ENCODE measurements at places on chromosomes 16 and 17.

DNA sequence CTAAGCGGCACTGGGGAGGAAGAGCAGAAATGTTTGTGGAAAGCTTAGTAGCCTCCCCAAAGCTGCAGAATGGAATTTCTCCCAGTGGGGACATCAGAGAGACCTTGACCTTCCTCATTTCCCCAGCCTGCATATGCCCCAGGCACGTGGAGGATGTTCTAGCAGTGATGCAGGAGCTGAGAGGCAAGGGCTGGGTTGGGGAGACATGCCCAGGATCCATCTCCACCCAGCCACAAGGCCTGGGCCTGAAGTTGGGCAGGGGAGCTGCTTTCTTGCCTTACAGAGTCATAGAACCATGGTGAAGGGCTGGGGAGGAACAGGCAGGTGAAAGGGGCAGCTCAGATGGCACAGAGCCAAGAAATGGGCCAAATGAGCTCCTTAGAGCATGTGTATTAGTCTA is 104.0 kb downstream of the TMEM132E start:
- DNase-seq, result no peak

DNA sequence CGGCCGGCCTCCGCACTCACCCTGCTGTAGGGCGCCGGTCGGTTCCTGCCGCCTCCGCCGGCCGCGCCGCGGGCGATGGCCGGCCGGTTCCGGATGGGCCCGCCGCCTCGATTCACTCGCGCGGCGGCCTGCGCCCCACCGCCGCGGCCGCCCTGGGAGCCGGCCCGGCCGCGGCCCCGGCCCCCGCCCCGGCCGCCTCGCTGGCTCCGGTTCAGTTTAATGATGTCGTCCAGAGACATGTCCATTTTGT is 158 bp downstream of the ALYREF start:
- DNase-seq, result no peak

DNA sequence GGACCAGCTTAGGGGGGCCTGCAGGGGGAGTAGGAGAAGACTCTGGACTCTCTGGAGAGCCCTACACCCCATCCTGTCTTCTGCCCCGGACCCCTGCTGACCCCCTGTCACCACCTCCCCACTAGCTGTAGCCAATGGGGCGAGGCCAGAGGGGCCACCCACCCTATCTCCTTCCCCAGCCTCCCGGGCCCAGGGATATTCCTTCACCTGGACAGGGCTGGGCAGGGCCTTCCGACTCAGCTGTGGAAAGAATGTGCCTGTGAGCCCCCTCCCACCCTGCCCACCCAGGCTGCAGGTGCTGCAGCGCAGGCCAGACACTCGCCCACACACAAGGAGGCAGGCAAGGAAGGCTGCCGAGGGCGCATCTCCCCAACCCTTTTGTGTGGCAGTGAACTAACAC is 23.0 kb downstream of the TSPOAP1 start:
- DNase-seq, result no peak

GRCh38 chr16:78446992-78447563 is 347.6 kb downstream of the WWOX start:
- DNase-seq, result no peak

DNA sequence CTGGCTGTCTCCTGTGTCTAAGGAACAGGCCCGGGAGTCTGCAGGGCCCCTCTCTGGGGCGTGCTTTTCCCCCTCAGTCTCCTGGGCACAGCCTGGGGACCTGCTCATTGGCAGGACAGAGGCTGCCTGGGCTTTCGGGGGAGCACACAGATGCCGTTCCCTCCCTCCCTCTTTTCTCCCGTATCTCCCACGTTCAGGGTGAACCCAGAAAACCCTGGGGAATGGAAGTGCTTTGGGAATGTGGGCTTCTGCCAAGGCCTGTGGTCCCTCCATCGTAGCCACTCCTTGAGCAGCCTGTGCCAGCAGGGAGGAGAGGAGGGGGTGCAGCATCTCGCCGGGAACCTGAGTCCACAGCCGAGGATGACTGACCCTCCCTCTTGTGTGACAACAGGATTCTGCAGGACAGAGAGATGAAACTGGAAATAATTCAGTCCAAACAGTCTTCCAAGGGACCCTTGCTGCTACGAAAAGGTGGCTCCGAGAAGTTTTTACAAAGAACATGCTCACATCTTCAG is 52.0 kb downstream of the RNF213 start:
- DNase-seq, result no peak

DNA sequence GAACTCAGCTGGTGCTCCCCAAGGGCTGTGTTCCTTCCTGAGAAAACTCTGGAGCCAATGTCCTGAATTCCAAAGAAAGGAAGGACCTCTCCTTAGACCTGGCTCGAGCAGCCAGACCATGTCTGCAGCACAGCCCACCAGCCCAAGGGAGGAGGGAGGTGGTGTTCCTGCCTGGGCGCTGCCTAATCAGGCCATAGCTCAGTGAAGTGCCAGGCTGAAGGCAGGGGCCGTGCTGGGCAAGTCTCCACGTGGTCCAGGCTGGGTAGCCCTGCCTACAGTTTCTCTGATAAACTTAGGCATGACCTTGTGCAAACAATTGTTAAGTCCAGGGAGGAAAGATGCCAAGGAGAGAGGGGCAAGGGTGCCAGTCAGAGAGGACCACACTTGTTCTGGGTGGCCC is 76.8 kb downstream of the MPRIP start:
- DNase-seq, result no peak

DNA sequence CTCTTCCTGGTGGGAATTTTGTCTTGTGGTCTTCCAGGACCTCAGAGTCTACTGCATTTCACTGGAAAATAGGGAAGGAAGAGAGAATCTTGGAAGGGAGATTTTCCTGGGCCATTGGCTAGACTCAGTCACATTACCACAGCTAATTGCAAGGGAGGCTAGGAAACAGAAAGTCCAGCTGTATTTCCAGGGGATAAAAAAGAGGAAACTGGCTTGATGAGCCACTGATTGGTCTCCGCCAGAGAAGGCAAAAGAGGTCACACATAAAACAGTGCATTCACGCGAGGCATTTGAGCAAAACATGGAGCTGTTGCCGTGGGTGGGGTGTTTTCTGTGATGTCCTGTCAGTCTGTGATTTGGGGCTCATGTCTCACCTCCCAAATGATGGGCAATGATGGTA is 345.3 kb downstream of the FOXL1 start:
- no peak for DNase-seq

- no peak for DNase-seq
Measured at GRCh38 chr17:32264823-32265191, 825 bp upstream of the RHBDL3 start.

DNA sequence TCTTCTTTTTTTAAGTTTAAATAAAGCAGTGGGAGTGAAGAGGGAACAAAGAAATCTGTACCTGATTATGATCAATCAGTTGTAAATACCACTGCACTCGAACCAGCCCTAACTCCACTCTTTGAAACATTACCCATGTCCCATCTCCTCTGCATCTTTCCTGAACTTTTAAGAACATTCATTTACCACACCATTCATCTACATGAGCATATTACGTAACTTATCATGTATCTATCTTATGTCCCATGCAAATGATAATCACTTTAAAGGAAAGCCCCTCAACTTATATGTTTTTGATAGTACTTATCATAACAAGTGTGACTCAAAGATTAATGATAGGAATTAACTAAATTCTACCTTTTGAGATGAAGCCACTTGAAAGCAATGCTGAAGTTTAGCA is 10.7 kb upstream of the BRIP1 start:
- DNase-seq, result no peak

GRCh38 chr17:9868552-9868951 is 36.5 kb downstream of the RCVRN start:
- no peak for DNase-seq

DNA sequence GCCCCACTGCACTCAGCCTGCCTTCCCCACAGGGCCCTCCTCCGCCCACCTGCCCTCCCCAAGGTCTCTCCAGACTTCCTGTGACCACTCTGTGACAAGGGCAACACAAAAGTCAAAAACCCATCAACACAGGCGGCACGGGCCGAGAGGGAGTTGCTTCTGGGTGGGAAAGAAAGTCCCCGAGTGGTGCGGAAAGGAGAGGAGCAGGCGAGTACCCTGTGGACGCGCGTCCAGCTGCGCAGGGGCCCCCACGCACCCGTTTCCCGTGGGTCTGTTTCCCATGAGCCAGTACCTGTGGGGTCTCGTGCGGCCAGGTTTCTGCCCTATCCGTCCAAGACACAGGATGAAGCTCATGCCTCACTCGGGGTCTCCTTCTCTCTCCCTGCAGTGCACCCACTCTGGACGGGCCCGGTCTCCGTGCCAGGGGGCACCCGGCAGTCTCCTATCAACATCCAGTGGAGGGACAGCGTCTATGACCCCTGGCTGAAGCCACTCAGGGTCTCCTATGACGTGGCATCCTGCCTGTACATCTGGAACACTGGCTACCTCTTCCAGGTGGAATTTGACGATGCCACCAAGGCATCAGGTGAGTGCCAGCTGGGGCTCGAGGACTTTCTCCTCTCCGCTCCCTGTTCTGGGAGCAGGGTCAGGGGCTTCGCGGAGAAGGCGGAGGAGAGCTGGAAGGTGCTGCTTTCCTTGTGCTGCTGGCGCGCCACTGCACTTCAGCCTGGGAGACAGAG is 12.2 kb downstream of the CD2BP2 start:
- DNase-seq, result no peak

DNA sequence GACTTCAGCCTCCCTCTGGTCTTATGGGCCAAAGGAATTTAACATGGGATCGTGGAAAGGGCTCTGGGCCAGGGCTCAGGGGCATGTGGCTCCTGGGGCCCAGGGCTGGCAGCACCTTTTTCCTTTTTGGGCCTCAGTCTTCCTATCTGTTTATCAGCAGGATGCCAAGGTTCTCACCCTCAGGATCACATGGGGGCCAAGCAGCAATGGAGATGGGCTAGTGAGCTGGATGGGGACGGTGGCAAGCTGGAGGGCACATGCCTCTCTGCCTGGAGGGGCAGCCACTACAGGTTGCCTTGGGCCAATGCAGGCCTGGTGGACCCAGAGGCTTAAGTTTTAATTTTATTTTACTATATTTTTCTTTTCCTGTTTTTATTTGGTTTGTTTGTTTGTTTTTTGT is 95.4 kb downstream of the CYLD start:
- no peak for DNase-seq

GRCh38 chr17:77375108-77375916 is 234.5 kb downstream of the SEC14L1 start:
- no peak for DNase-seq

- DNase-seq, result no peak
Measured at GRCh38 chr16:85446951-85447692, 166.0 kb upstream of the GSE1 start.

DNA sequence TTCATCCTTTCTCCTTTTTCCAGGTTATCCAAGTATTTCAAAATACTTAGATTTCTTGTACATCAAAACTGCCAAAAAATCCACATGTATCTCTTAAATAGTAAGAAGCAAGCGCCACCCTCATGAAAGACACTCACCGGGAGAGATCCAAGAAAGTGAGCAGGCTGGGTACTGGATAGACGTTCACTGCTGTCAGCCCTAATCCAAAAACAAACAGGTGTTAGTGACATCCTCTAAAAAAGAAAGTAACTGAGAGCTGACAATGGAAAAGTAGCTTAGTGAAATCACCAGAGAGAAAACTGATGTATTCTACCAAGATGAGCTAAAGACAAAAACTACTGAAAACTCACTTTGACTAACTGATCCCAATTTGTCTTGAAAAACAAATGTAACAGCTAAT is 46.1 kb downstream of the MARVELD3 start:
- DNase-seq, result no peak

GRCh38 chr16:877242-878071 is 76.9 kb upstream of the GNG13 start:
- no peak for DNase-seq

GRCh38 chr17:81926451-81927151 is 934 bp downstream of the MAFG start:
- DNase-seq, result no peak

GRCh38 chr17:1480747-1481465 is 11.6 kb downstream of the MYO1C start:
- no peak for DNase-seq

GRCh38 chr17:72733619-72734282 is 358.7 kb downstream of the SLC39A11 start:
- no peak for DNase-seq

DNA sequence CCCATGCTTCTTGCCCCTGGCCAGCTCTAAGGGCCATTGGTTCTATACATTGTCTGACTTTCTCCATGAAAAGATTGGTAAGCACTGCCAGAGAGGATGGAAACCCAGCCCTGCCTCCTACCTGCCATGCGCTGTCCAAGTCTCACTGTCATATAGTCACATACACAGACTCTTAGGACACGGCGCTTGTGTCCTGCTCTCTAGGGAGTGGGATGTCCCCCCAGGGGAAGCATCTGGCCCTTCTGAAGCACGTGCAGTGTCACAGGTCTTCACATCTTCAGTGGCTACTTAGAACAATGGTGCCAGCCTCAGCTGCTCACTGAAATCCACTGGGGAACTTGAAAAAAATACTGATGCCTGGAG is 38.7 kb downstream of the MYO18A start:
- no peak for DNase-seq

GRCh38 chr17:78378225-78379130 is at the start of gene PGS1:
TSS of gene PGS1 (plus strand) at chr17:78378649. CDS start at chr17:78378666, 17 bp downstream.
- DNase-seq, result no peak

- no peak for DNase-seq
Measured at GRCh38 chr17:19905502-19905901, 37.8 kb upstream of the ULK2 start.

DNA sequence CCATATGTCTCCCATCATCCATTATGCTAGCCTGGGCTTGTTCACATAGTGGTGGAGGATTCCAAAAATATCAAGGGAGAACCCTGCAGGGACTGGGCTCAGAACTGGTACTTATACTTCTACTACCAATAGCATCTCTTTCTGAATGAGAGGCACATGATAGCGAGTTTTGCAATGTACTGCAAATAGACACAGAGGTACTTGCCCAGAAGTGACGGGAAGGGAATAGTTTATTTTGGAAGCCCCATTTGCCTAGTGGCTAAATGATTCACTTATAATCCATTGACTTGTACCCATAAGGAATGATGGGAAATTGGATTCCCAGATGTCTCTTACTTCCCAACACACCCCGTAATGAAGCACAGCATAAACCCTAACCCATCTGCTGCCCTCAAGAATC is 124.8 kb upstream of the ERCC4 start:
- DNase-seq, result no peak

DNA sequence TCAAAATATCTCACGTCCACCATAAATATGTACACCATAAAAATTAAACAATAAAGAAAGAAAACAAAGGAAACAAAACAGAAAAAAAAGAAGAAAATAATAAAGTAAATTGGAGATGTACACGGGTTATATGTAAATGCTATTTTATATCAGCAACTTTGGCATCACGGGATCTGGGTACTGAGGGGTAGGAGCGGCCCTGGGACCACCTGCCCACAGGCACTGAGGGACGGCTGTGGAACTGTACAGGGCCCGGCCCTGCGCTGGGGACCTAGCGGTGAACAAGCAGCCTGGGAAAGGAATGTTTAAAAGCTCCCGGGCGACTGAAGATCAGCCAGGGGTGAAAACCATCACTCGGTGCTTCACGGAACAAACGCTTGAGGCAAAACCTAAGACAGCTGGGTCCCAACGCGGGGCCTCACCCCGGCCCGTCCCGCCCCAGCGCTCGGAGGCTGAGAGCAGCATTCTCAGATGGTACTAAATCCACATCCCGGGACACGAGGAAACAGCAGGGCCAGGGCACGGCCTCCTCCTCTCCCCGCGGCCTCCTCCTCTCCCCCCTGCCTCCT is 31.2 kb downstream of the NXN start:
- DNase-seq, result no peak

GRCh38 chr17:5238333-5238732 is 3.7 kb upstream of the SCIMP start:
- no peak for DNase-seq
